ENCODE measurements at places on chromosomes 11 and 22.

- DNase-seq: no peak
Measured at GRCh38 chr22:37112084-37112728, 2.7 kb upstream of the TMPRSS6 start.

GRCh38 chr11:44002191-44003093 lies 45.3 kb upstream of the ACCSL start:
- DNase-seq: no peak

GRCh38 chr11:102729849-102730815 lies 5.4 kb upstream of the MMP8 start:
- no peak for DNase-seq

- peak; percentile 9 for DNase-seq
Measured at GRCh38 chr11:1453611-1454034, 33.0 kb downstream of the MOB2 start.

DNA sequence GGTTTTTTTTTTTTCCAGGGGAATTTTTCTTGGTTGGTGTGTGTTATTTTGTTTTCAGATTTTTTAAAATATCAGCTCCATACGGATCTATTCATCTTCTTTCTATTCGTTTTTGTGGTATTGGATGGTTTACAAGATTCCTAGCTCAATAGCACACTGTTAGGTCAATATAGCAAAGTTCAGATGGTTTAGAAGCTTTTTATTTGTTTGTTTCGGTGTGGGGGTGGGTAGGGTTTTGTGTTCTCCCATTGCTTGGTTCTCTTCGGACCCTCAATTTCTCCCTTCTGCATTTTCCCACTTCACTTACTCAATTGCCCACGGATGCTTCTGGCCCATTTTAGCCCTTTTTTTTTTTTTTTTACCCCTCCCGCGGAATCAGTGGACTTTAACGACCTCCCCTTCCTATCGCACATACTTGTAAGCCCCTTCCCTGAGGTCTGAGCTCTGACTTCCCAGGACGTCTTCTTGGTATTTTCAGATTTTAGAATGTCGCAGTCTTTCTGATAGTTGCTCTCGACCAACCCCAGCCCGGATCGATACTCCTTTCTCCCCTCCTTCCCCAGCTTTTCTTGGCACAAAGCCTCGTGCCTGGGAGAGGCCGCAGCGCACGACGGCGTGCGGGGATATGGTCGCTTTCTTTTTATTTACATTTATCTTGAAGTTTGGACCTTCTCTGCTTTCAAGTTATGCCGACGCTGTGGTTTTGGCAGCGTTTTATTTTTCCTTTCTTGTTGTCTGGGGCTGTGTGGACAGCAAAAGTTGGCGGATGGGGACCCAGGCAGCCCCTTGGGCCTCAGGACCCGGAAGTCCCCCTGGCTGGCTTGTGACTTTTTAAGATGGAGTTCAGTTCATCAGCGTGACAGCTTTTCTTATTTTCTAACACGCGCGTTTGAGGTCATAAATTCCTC lies 4.4 kb upstream of the SPDYC start:
- DNase-seq: no peak

DNA sequence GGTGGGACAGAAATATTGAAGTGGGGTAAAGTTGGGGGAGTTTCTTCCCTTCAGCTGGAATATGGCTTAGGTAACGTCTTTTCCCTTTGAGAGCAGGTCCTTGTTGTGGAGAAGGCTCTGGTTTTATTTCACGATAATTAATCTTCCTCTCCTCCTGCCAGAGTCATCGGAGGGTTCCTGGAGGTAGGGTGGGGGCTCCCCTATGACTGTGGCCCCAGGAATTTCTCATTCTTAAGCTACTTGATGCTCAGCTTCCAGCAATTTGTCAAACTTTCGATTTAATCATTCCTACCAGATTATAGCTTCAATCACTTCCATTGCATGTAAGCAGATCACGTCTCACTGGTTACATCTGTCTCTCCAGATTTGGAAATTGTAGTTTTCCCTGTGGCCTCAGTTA lies 242.8 kb upstream of the PLET1 start:
- DNase-seq: no peak
